ENCODE measurements at places on chromosomes 16 and 17.

- DNase-seq: no peak
These were observed 266.7 kb downstream of the SOX9 start for GRCh38 chr17:72387487-72387886.

- DNase-seq: no peak
These were observed 539.5 kb downstream of the HAPSTR1 start for GRCh38 chr16:9630985-9631384.

DNA sequence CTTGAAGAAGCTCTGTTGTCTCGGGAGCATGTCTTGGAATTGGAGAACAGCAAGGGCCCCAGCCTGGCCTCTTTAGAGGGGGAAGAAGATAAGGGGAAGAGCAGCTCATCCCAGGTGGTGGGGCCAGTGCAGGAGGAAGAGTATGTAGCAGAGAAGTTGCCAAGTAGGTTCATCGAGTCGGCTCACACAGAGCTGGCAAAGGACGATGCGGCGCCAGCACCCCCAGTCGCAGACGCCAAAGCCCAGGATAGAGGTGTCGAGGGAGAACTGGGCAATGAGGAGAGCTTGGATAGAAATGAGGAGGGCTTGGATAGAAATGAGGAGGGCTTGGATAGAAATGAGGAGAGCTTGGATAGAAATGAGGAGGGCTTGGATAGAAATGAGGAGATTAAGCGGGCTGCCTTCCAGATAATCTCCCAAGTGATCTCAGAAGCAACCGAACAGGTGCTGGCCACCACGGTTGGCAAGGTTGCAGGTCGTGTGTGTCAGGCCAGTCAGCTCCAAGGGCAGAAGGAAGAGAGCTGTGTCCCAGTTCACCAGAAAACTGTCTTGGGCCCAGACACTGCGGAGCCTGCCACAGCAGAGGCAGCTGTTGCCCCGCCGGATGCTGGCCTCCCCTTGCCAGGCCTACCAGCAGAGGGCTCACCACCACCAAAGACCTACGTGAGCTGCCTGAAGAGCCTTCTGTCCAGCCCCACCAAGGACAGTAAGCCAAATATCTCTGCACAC is 21.2 kb downstream of the AKAP1 start:
- DNase-seq: no peak

DNA sequence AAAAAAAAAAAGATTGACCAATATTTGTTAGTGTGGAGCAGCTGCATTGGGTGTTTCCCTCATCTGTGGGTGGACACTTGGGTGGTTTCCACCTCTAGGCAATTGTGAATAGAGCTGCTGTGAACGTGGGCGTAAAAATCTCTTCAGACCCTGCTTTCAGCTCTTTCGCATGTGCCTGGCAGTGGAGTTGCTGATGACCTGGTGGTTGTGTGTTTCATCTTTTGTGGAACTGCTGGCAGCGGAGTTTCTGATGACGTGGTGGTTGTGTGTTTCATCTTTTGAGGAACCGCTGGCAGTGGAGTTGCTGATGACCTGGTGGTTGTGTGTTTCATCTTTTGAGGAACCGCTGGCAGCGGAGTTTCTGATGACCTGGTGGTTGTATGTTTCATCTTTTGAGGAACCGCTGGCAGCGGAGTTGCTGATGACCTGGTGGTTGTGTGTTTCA is 21.4 kb downstream of the ZC3H18 start:
- peak; percentile 17 for DNase-seq

- DNase-seq: no peak
These were observed 18.2 kb downstream of the C16orf95 start for GRCh38 chr16:87298857-87299465.

DNA sequence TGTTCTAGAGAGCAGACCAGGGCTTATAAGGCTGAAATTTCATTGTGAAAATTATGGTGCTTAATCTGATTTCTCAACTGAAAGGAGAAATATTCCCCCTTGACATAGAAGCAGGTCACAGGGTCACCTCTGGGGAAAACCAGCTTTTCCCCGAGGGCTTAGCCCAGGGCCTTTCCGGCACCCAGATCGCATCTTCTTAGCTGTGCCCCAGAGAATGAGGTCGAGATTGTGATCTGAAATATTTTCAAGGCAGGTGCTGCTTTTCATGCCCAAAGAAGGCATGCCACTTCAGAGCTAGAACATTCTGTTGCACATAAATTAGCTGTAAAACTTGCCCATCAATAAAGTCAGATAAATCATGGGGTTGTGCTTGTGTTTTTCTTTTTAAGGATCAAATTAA is 25.4 kb upstream of the ARHGAP17 start:
- DNase-seq: no peak

DNA sequence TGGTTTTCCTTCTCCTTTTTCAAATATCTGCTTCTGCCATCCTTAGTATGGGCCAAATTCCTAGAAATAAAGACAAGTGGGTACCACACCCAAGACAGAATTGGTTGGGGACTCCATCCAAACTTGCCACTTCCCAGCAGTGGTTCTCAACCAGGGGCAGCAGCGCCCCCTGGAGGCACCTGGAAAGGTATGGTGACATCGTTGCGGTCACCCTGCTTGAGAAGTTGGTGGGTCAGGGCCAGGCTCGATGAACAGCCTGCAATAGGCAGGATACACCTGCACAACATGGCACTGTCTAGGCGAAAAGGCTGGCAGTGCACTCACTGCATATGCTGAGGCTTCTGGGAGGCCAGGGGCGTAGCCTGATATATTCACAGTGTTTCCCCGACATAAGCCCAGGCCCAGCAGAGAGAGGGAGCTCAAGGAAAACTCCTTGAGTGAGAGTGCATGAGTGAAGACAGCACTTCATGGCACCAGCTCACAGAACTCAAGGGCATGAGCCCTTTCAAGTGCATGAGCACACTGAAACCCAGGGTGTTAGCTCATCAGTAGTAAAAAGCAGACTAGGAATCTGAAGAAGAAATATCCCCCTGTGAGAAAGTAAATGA is 57.7 kb downstream of the CMC2 start:
- DNase-seq: no peak

DNA sequence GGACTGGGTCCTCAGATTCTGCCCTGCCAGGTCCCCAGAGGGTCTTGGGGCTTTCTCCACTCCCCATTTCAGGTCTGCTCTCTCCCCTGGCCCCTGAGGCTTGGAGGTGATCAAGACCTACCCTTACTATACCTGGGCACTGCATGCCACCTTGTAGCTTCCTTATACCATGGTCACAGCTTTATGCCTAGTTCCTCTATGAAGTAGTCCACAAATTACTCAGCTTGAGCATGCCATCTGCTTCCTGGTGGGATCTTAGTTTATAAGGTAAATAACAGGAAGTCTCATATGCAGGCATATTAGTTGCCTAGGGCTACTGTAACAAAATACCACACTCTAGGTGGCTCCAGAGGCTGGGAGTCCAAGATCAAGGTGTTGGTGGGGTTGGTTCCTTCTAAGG is 11.0 kb upstream of the PMFBP1 start:
- no peak for DNase-seq

DNA sequence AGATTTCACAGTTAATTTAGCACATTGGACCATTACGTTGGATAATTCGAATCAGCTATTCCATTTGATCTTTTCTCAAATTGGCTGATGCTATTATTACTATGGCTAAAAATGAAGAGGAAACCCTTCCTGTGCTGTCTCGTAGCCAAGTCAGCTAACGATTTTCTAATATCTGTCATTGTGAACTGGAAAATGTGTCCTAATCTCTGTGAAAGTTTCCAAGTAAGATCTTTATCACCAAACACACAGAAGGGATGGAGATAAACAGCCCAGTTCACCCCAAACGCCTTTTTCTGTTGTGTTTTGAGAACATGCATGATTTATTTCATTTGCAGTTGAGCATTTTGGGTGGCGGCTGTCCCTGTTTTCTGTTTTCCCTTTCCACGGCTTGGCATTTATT is 312.8 kb downstream of the FOXL1 start:
- no peak for DNase-seq

GRCh38 chr17:78437508-78438169 is 59.2 kb downstream of the PGS1 start:
- DNase-seq: no peak

- no peak for DNase-seq
These were observed 2.5 kb upstream of the ZFHX3 start for GRCh38 chr16:73050201-73051099.

GRCh38 chr17:5355421-5356129 is 63.9 kb downstream of the NUP88 start:
- DNase-seq: no peak
